Activated CD4-positive, alpha-beta T cell treated with anti-CD3 and anti-CD28 coated beads for 24 hours (primary cell): ENCODE measurements at places on chromosomes 5 and 9.

- DNase-seq, result no peak
These were observed 99.5 kb downstream of the TLE1 start for GRCh38 chr9:81589819-81590218.

DNA sequence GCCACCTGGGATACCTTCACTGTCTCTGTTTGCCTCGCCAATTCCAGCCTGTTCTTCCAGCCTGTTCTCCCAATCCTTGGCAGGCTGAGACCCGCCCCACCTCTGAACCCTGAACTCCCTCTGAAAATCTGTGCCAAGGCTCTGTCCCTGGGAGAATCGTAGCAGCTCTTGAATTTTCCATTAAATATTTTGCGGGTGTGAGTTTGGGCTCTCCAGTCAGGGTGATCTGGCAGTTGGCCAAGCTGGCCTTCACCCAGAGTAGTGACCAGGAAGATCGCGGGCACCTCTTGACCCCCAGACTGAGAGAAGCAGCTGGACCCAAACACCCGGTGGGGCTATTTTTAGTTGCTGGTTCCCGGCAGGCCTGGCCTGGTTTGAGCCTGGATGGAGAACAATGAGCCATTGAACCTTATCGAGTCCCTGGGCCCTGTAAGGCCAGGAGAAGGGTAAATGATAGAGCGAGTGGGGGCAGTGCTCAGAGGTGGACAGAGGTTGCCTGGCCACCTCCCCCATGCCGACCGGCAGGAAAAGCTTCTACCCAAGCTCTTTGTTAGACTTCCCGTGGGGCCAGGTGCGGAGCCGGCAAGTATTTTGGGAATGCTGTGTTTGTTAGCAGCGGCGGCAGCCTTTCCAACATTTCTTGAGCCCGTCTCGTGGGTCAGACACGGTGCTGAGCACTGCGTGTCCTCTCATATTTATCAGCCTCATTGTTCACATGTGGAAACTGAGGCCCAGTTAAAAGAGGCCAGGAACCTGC is 146.2 kb downstream of the RGS3 start:
- DNase-seq, result no peak

DNA sequence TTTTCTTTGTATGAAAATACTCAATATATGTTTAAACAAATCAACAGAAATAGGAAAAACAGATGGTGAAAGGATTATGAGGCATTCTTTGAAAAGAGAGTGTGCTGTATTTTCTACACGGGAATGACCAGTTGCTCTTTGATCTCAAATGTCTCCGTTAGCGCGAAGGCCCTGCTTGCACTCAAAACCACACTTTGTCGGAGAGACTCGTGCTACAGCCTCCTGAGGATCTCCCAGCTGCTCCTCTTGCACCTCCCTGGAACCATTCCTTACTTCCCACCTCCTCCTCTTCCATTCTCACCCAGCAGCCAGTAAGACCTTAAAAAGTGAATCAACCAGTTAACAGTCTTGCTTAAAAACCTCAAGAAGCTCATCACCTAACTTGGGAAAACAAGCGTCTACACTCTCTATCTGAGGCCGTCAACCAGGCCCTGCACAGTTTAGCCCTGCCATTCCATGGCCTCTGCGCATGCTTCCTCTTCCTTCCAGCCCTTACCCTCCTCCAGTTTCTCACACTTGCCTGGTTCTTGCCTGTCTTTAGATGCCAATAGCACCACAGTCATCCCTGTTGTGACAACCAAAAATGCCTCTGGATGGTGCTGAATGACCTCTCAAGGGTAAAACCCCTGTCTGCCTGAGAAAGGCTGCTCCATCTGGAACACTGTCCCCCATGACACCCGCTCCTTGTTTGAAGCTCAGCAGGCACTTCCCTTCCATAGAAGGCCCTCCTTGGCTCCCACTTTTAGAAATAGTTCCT is 594.7 kb upstream of the WWC1 start:
- no peak for DNase-seq

DNA sequence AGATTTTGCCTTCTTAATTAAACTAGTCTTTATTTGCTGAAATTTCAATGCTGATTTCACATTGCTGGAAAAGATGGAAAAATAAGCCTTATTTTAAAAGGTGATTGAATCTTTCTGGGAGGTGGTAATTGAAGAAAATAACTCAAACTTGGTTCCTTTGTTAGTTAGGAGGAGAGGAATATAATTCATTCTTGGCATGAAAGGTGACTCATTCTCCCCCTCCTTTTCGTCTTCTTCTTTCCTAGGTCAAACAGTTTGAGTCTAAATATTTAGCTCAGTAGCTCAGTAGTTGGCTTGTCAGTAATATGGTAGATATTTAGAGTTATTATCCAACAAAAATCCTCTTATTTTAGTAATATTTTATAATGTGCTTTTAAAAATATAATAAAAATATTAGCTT is 353.9 kb upstream of the MEF2C start:
- DNase-seq, result no peak

GRCh38 chr5:32042551-32042961 is 131.6 kb downstream of the GOLPH3 start:
- no peak for DNase-seq

DNA sequence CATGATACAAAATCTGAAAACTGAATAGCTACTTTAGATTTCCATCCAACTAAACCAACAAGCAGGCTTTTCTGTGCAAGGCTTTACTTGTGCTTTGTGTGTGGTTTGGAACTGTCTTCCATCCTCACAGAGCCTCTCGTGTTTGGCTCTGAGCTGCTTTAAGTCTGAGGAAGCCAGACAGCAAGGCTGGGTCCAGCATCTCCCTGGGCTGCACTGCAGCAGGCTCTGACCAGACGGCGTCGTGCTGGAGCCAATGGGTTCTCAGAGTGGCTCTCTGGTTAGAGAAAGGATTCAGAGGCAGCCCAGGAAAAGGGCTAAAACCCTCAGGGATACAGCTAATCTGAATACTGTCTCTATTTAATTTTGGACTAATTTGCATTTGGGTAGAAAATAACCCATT is 207.9 kb upstream of the EFNA5 start:
- DNase-seq, result no peak

DNA sequence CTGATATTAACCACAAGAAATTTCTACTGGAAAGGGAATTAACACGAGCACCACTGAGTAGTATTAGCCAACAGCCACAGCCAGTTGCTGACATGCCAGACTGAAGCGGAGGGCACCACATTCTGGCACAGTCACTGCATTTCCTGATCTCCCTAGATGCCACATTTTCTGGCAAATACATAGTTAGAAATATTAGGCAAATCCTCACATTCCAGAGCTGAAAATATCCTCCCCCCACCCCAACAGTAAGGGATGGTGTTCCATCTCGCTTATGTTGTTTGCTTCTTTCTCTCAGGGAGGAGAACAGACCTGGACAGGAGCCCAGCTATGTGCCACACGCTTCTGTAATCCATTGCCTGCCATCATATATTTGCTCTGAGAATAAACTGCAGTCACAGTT is 32.8 kb upstream of the MCTP1 start:
- DNase-seq, result no peak

- no peak for DNase-seq
These were observed 492 bp downstream of the ATG12 start for GRCh38 chr5:115840873-115841272.

DNA sequence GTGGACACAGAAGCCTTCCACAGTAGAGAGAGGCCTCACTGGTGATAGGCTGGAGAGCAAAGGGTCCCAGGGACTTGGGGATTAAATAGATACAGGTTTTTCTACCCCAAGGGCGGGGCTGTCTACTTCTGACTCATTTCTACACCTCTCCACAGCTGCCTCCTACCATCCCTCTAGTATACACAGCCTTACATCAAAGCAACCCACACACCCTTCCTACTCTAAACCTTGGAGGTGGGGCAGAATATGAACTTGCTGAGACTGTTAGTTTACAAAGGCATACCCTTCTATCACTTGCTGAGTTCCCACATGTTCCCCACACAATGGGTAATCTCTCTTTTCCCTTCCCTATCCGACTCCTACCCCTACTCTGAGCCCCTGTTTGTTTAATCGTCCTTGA is 19.9 kb upstream of the PCA3 start:
- DNase-seq, result no peak
